ENCODE measurements at places on chromosomes 11 and 22.

DNA sequence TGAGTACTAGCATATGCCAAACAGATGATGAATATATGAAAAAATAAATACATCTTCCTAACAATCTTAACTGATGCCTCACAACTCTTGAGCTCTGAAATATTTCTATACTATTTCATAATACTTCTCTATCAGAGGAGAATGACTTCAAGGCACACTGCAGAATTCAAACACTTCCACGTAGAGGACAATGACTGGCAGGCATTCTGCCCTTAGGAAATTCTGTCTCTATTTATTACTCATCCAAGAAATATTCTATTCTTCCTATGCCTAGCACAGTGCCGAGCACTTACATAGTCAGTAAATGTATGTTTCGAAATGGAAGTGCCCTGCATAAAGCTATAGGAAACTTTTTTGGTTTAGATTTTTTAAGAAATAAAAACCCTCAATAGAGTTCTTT, 809.1 kb downstream of the DLG2 start:
- DNase-seq: no peak

DNA sequence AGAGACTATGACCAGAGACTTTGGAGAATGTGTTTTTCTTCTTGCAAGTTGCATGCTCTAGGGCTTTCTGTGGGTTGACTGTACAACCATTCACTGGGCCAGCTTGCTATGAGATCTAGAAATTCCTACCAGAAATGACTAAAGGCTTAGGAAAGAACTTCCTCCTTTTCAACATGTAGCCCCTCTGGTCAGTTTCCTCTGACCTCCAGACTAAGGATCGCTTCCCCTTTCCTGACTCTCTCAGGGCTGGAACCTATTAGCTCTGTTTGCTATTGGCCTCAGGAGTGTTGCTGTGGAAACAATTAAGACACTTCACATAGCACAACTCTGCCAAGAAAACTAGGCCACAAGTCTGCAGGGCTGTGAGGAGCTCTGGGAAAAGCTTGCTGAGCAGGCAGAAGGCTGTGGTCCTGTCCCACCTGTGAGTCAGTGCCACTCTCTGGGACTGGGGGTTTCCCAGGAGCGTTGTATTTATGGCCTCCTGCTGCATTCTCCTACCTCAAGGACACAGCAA, 10.7 kb downstream of the CRY2 start:
- DNase-seq: no peak

DNA sequence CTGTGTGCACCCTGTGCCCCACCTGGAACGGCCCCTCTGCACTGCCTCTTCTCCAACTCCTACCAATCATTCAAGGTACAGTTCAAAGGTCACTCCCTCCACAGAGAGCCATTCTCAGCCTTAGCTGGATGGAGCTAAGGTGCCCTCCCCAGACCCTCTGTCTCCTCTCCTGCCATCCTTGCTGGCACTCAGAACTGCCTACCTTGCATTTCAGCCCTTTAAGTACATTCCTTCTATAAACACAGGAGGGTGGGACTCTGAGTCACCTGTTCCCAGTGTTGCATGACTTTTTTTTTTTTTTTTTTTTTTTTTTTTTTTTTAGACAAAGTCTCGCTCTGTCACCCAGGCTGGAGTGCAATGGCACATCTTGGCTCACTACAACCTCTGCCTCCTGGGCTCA, 8.6 kb downstream of the TTLL1 start:
- no peak for DNase-seq

DNA sequence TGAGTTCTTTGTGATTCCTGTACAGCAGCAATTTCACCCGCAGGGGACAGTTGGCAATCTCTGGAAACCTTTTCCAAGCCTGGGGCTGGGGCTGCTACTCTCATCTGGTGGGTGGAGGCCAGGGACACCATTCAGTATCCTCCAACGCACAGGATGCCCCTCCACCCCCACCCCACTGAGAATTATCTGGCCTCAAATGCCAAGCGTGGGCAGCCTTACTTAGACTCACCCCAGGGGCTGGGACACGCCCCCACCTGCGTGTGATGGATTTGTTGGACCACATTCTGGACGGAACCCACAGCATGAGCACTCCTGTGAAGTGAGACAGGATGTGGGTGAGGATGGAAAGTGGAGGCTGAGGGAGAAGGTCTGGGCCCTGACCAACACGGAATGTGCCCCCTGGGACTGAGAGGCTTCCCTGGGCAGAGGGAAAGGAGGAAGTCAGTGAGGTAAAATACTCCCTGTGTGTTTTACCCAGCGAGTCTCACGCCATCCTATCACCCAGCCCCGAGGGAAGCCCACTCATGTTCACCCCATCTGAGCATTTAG, 13.7 kb downstream of the RASD2 start:
- no peak for DNase-seq

DNA sequence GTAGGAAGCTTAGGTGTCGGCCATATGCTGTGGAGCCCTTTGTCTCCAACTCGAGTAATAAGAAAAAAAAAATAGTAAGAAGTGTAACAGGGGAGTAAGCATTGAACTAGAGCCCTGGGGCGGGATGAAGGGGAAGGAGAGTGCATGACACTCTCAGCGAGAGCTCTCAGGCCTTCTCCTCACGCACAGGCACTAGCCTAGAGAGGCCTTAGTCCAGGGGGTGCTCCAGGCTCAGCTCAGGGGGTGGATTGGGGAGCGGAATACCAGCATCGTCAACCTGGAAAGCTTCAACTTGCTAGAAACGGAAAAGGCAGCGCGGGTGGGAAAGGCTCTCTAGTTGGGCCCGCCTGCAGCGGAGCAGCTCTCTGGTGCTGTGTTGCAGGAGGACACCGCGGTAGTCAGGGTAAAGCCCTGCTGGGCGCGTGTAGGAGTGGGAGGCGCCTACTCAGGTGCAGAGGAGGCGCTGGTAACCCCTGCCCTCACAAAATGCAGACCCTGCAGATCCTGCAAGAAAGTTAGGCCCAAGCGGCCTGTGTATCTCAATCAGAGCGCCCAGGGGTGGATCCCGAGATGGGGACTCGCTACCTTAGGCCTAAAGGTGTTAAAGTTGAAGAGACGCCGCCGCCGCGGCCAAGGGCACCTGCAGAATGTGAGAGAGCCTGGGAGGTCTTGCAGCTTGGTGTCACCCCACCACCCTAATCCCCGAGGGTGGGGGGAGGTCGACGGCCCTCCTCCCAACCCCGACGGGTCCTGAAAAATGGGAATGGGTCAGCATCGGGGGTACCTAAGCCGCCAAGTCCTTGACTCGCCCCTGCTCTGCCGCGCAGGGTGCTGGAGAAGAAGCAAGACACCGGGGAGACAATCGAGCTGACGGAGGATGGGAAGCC, 2.8 kb downstream of the SLC17A6 start:
- DNase-seq: no peak

DNA sequence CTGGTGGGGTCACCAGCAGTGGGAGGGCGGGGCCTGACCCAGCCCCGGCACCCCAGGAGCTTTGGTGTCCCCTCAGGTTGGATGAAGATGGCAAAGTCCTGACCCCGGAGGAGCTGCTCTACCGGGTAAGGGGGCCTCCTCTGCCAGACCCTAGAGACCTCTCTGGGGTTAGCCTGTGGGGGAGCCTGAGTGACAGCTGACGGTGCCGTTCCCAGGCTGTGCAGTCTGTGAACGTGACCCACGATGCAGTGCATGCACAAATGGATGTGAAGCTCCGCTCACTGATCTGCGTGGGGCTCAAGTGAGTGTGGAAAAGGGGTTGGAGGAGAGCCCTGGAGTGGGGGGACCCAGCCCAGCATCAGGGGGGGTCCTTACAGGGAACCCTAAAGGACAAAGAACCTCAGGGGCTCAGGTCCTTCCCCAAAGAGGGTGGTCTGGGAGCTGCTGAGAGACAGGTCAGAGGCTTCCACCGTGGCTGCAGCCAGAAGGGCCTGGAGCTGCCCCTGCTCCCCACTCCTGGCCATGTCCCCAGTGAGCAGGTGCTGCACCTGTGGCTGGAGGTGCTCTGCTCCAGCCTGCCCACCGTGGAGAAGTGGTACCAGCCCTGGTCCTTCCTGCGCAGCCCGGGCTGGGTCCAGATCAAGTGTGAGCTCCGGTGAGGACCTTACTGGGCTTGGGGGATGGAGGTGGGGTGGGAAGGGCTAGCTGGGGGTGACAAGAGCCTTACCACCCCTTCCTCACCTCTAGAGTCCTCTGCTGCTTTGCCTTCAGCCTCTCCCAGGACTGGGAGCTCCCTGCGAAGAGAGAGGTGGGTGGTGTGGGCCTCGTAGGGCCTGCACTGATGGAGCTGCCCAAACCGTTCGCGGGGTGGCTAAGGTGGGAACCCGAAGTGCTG, 38.6 kb downstream of the SGSM3 start:
- no peak for DNase-seq

- no peak for DNase-seq
These were observed 6.9 kb downstream of the PLET1 start for GRCh38 chr11:112253605-112254242.

- peak; percentile 70 for DNase-seq
These were observed 113.1 kb upstream of the NNMT start for GRCh38 chr11:114183044-114183511.

DNA sequence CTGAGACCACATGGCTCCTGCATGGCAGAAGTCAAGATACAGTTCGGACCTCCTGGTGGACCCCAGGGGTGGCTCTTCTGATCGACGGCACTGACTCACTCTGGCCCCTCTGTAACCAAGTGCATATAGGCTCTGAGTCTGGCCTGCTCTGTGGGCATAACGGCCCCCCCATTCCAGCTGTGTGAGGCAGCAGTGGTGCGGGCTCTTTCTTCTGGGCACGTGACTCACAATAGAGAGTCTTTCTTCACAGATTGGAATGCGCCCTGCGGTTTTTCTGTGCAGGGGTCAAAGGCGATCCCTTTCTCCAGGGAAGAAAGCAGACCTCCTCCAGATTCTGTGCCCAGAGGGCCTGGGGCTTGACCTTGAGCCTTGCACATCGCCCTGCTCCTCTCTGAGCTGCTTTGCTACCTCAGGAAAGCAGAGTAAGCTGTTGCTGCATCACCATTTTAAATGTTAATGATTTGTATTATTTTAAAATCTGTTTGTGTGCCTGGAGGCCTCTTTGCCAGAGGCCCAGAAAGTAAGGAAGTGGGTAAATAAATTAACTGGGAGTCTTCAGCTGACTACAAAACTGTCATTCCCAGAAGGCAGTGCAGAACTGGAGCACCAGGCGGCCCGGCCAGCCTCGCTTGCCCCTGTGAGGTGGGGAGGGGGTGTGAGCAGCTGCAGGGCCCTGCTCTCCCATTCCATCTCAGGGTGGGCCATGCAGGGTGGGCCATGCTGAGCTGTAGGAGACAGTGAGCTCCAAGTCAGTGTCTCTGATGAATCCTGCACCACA, 199.0 kb downstream of the GRIK4 start:
- DNase-seq: no peak

DNA sequence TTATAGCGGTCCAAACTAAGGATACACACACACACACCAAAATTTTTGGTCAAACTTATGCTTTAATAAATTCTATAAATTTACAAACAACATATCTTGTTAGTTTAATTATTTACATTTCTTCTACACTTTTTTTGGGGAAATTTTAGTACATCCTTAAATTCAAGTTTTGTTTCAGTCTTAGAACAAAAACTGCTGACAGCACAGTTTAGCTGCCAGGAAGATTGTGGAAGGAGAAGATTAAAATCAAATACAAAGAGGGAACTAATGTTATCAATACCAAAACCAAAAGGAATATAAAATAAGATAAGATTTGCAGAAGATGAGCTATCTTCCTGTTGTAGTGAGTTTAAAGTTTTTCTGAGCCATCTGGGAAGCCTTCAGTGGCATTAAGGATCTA, 368.8 kb downstream of the AASDHPPT start:
- DNase-seq: no peak

- DNase-seq: no peak
These were observed 45.5 kb downstream of the CELSR1 start for GRCh38 chr22:46491946-46492345.

GRCh38 chr22:24500277-24500820, 5.2 kb downstream of the UPB1 start:
- no peak for DNase-seq

GRCh38 chr11:13278609-13279486, 1.3 kb downstream of the BMAL1 start:
- peak; percentile 42 for DNase-seq

GRCh38 chr11:73055655-73056354, 86.3 kb downstream of the FCHSD2 start:
- no peak for DNase-seq

GRCh38 chr11:93059117-93059957, 89.9 kb downstream of the MTNR1B start:
- no peak for DNase-seq

DNA sequence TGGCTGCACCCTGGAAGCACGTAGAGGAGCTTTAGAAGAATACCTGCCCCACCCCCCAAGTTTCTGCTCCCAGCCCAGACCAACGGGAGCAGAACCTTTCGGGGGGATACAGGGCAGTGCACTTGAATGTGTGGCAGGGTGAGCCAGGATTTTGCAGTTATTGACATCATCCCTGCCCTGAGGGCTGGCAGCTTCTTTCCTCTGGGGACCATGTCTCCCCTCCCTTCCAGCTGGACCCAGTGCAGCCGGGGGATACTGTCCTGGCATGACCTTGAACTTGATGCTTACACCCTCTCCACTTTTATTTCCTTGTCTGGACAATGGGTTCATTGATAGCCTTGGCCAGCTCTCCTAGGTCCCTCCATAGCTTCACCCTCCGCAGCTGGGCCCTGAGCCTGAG, 4.1 kb upstream of the CABP7 start:
- no peak for DNase-seq

- peak; percentile 23 for DNase-seq
These were observed 8.4 kb downstream of the SELENOO start for GRCh38 chr22:50208939-50209892.

DNA sequence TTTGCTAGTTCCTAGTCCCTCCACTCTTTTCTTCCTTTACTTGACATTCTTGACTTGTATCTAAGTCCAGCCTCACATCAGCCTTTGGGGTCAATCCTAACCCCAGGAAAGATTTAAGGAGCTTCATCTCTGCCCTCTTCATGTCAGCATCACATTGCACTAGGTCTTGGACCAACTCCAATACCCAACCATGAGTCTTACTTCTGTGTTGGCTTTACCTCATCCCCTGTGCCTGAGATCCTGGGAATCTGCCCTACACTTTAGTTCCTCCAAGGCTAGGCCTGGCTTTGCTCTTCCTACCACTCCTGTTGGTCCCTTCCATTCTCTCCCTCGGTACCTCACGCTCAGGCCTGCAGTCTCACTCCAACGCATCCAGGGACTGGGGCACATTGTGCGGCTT, 117.0 kb downstream of the SLC1A2 start:
- DNase-seq: no peak

- DNase-seq: peak; percentile 71
These were observed at the start of gene RTN4RL2 for GRCh38 chr11:57460022-57460757. TSS of gene RTN4RL2 (plus strand) at chr11:57460528. CDS start at chr11:57460866, 338 bp downstream.

GRCh38 chr22:19955241-19956128, 13.9 kb upstream of the TXNRD2 start:
- DNase-seq: no peak

GRCh38 chr11:70265341-70265740, 5.1 kb upstream of the PPFIA1 start:
- DNase-seq: no peak

DNA sequence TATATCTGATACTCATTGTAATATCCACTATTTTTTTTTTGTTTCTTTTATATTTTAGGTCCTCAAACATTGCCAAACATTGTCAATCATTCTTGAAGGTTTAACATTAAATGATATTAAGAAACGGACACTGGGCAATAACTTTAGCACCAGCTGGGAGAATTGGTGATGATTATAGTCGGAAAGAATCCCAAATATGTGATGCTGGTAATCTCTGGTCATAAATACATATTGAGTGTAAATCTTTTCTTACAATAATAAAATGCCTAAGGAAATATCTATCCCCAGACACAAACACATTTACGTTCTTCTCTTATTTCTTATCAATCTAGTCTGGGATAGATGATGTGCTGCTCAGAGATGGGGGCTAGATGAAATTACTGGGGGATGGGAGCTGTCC, 25.2 kb downstream of the OR51E2 start:
- no peak for DNase-seq
